ENCODE measurements at places on chromosomes 12 and 14.

- DNase-seq = no peak
These were observed 161.1 kb downstream of the PPFIA2 start for GRCh38 chr12:81597928-81598604.

DNA sequence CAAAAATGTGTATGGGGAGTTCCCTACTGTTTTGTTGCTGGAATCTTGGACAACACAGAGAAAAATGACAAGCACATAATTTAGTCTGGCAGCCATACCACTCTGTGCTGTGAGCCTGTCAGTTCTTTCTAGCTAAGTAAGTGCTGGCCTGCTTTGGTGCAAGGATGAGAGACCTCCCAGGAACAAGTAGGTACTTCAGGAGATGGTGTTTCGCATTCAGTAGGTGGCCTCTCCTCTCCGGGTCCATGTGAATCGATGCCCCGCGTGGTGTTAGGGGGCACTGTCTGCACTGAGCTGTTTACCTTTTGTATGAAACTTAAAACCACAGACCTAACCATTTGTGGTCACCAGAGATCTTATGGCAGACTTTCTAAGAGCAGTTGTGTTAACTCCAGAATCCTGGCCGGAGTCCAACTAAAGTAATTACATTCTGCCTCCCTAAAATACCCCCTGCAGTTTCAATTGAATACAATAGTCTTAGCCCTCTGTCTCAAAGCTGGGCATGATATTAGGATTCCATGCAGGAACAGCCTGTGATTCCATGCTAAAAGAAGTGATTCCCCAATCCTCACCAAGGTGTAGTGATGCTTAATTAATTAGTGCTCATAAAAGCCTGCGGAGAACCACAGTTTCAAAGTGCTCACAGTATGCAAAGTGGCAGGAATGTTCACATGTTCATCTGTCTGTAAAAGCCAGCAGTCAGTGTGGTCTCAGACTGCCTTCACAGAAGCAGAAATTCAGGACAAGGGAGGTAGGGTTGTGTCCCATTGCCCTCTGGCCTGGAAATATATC, 64.2 kb downstream of the LLPH start:
- no peak for DNase-seq

- DNase-seq = no peak
These were observed 39.7 kb downstream of the LEMD3 start for GRCh38 chr12:65208964-65209654.

DNA sequence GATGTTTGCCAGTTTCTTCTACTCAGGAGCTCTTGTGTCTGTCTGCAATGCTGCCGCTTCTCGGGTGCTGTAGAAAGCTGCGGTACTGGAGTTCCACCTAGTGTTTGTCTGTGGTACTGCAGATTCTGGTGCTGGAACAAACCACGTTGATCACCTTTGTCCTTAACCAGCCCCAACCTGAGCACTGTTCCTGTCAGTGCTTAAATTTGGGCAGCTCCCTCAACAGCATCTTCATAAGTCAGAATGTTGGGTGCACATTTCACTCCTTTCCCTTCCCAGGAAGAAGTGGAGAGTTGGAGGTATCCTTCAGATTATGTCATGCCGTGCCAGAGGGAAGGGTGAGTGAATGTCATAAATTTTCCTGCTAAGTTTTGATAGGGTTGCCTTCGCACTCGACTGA, 48.7 kb upstream of the LALBA start:
- peak; percentile 21 for DNase-seq

Measured in C1 segment of cervical spinal cord (tissue), 14 donors.